ENCODE measurements at places on chromosomes 6 and 20. TPM values are rescaled to one million over a fixed set of nuclear protein-coding genes. Genes with fewer than 3 reads are reported as not detected.

Gene COL20A1
- total RNA-seq, result not detected

Gene DSE
- total RNA-seq, result 3.6 TPM

- no peaks in the 10 kb centered on the region for H3K36me3 ChIP-seq
- no peak for DNase-seq
- H3K4me1 ChIP-seq, result peaks cover 1% of the 10 kb centered on the region
- H3K4me3 ChIP-seq, result no peak overlapping the region
- H3K27ac ChIP-seq, result no peak overlapping the region
Observed at GRCh38 chr6:324729-325125, 32.4 kb downstream of the DUSP22 start.

- no peaks in the 10 kb centered on the region for H3K27me3 ChIP-seq
- H3K27ac ChIP-seq, result peak overlapping the region; percentile 96
- peaks cover 35% of the 10 kb centered on the region for H3K36me3 ChIP-seq
Observed at GRCh38 chr20:32536851-32537656, 48.1 kb downstream of the NOL4L start.

- no peak overlapping the region for H3K27ac ChIP-seq
- no peak overlapping the region for H3K4me3 ChIP-seq
- no peaks in the 10 kb centered on the region for H3K36me3 ChIP-seq
- no peaks in the 10 kb centered on the region for H3K27me3 ChIP-seq
- H3K4me1 ChIP-seq, result peaks cover 9% of the 10 kb centered on the region
- DNase-seq, result no peak
Observed at GRCh38 chr6:104640150-104640700, 219.5 kb downstream of the HACE1 start.

All from activated CD4-positive, alpha-beta T cell treated with anti-CD3 and anti-CD28 coated beads, Interleukin-2, amount 10 ng/mL, durations not matched to agents 7 days and 5 days (primary cell).